ENCODE measurements at places on chromosomes 7 and 10. TPM values are rescaled to one million over a fixed set of nuclear protein-coding genes. Genes with fewer than 3 reads are reported as not detected.

The ZNHIT1 gene
- 35.3 TPM for total RNA-seq

The NUDT13 gene
- total RNA-seq, result 0.83 TPM

The HOXA13 gene
- total RNA-seq, result not detected

The ZNF804B gene
- not detected for total RNA-seq

The ZC3HAV1L gene
- 4.5 TPM for total RNA-seq

The GPR85 gene
- total RNA-seq, result not detected

- DNase-seq, result no peak
- peaks cover 32% of the 10 kb centered on the region for H3K27me3 ChIP-seq
- H3K27ac ChIP-seq, result no peak overlapping the region
Measured at GRCh38 chr10:94412449-94412848, 10.1 kb downstream of the TBC1D12 start.

DNA sequence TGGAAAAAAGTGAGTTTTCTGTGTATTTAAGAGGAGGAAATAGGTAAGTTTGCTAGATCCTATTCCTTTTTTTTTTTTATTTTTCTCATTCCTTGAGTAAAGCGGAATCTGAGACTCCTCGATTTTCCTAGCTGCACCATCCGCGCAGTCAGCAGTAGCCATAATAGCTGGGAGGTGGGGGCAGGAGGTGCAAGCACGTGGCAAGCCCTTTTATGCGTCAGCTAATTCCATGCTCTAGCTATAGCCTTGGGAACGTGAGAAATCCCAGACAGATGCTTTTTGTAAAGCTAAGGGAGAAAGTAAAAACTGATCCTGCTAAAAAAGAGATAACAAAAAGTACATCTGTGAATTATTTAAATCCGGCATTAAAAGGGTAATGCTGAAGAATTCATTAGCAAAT lies 33.2 kb upstream of the TPK1 start:
- no peaks in the 10 kb centered on the region for H3K27me3 ChIP-seq
- no peaks in the 10 kb centered on the region for H3K4me1 ChIP-seq
- DNase-seq, result no peak
- no peaks in the 10 kb centered on the region for H3K36me3 ChIP-seq
- H3K4me3 ChIP-seq, result no peak overlapping the region

GRCh38 chr7:140160308-140160707 lies 16.5 kb downstream of the KDM7A start:
- H3K4me3 ChIP-seq, result no peak overlapping the region
- H3K4me1 ChIP-seq, result peaks cover 78% of the 10 kb centered on the region
- H3K27me3 ChIP-seq, result no peaks in the 10 kb centered on the region
- peak overlapping the region; percentile 4 for H3K27ac ChIP-seq

- H3K36me3 ChIP-seq, result peaks cover 7% of the 10 kb centered on the region
- peaks cover 2% of the 10 kb centered on the region for H3K4me1 ChIP-seq
- no peak for DNase-seq
- H3K27me3 ChIP-seq, result no peaks in the 10 kb centered on the region
- no peak overlapping the region for H3K4me3 ChIP-seq
Measured at GRCh38 chr10:381346-381745, 246.1 kb downstream of the ZMYND11 start.

DNA sequence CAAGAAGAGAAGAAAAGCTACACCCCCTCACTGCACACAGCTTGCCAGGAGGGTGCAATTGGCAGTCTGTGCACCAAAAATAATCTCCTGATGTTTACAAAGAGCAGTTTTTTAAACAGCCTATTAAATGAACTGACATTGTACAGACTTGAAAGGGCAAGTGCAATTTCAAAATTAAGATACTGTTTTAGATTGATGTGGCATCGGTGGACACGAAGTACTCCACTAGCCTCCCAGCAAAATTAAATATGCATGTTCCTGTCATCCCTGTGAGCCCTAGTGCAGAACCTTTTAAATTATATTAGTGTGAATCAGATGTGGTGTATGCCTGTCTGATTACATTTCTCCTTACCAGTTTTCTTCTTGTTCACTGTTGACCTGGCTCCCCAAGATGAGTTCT lies 87.9 kb downstream of the WIPF3 start:
- peaks cover 3% of the 10 kb centered on the region for H3K27me3 ChIP-seq
- no peak overlapping the region for H3K27ac ChIP-seq
- DNase-seq, result no peak
- H3K4me3 ChIP-seq, result no peak overlapping the region
- H3K36me3 ChIP-seq, result no peaks in the 10 kb centered on the region

- peaks cover 45% of the 10 kb centered on the region for H3K27me3 ChIP-seq
- H3K4me3 ChIP-seq, result no peak overlapping the region
- H3K4me1 ChIP-seq, result peaks cover 5% of the 10 kb centered on the region
- no peak overlapping the region for H3K27ac ChIP-seq
- no peak for DNase-seq
Measured at GRCh38 chr10:42475168-42476098, 162.9 kb downstream of the ZNF33B start.

DNA sequence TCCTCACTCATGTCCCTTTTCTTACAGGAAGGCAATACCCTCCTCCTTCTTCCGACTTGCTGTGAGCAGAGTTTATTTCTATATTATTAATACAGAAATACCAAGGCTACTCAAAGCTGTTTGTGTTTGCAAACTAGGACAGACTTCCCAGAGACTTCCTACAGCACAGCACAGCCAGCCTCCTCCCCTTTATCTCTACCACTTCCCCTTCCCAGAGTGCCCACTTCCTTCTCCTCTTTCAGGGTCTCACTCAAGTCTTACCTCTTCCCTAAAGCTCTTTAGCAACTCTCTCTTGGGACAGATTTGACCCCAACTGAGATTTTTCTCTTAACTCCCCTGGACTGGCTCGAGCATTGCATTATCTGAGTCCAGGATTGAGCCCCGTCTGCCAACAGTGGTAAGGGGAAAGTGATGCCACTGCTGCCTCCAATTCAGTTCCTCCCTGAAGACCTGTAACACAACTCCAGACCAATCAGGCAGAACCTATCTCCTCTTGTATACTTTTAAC lies 5.5 kb upstream of the LRGUK start:
- H3K4me3 ChIP-seq, result no peak overlapping the region
- no peak overlapping the region for H3K27ac ChIP-seq
- no peaks in the 10 kb centered on the region for H3K36me3 ChIP-seq
- peaks cover 2% of the 10 kb centered on the region for H3K4me1 ChIP-seq

DNA sequence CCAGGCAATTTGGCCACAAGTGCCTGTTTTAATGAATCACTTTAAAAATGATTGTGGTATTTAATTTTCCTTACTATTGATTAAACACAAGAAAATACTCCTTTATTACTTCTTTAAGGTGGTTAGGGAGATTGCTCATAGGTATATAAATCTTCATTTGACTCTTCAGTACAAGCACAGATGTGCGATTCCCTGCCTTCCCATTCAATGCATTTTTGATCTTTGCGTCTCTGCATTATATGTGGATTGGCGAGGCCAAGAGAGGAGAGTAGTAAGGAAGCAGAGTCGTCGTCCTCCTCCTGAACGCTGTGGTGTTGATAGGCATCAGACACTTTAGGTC lies 683.7 kb downstream of the LRMDA start:
- no peak for DNase-seq
- H3K27ac ChIP-seq, result no peak overlapping the region
- H3K4me1 ChIP-seq, result no peaks in the 10 kb centered on the region

DNA sequence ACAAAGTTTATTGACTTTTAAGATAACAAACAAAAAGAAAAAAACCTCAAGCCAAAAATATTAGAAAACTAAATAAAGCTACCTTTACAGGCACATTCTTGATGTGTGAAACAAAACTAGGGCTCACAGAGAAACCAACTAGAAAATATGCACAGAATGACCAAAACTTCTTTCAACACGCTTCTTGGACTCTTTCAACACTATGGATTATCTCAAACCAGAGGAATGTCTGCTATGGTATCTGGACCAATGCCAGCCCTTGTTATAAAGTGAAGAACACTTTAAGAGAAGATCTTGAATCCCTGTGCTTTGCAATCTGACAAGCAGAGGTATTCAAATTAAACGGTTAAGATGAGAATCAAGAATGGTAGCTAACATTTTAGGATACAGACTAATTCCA lies 76.6 kb downstream of the DNAJC1 start:
- no peaks in the 10 kb centered on the region for H3K36me3 ChIP-seq
- DNase-seq, result no peak
- no peaks in the 10 kb centered on the region for H3K4me1 ChIP-seq
- no peak overlapping the region for H3K4me3 ChIP-seq

DNA sequence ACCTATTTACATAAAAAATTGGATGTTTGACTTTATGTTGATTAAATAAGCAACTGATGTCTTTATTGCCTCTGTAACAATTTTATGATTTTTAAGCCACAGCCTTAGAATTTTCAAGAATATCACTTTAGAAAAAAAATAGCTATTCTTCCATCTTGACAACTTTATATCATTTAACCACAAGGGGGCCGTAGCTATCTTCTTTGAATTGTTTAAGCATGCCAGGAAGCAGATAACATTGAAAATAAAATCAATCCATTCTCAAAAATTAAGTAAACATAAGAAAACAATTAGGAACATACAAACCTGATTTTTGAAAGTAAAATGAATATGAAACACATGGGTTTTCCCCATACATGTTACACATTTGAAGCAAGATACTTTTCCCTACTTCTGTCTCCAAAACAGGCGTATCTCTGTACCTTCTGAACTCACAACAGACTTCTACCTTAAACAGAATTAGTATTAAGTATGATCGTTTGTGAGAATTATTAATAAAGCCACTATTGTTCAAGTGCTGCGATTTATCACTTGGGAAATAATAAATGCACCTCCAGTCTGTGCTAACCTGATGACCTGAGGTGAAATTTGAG lies 209.0 kb downstream of the CACNA2D1 start:
- no peak overlapping the region for H3K4me3 ChIP-seq
- no peaks in the 10 kb centered on the region for H3K27me3 ChIP-seq
- no peak overlapping the region for H3K27ac ChIP-seq
- H3K4me1 ChIP-seq, result no peaks in the 10 kb centered on the region
- no peaks in the 10 kb centered on the region for H3K36me3 ChIP-seq
- DNase-seq, result no peak

- no peak overlapping the region for H3K4me3 ChIP-seq
- H3K27me3 ChIP-seq, result no peaks in the 10 kb centered on the region
- H3K4me1 ChIP-seq, result peaks cover 22% of the 10 kb centered on the region
- H3K36me3 ChIP-seq, result no peaks in the 10 kb centered on the region
- no peak for DNase-seq
Measured at GRCh38 chr10:88154596-88155250, 291.3 kb downstream of the PTEN start.
